Lung (tissue), 17 donors: ENCODE measurements at places on chromosomes 3 and 15.

DNA sequence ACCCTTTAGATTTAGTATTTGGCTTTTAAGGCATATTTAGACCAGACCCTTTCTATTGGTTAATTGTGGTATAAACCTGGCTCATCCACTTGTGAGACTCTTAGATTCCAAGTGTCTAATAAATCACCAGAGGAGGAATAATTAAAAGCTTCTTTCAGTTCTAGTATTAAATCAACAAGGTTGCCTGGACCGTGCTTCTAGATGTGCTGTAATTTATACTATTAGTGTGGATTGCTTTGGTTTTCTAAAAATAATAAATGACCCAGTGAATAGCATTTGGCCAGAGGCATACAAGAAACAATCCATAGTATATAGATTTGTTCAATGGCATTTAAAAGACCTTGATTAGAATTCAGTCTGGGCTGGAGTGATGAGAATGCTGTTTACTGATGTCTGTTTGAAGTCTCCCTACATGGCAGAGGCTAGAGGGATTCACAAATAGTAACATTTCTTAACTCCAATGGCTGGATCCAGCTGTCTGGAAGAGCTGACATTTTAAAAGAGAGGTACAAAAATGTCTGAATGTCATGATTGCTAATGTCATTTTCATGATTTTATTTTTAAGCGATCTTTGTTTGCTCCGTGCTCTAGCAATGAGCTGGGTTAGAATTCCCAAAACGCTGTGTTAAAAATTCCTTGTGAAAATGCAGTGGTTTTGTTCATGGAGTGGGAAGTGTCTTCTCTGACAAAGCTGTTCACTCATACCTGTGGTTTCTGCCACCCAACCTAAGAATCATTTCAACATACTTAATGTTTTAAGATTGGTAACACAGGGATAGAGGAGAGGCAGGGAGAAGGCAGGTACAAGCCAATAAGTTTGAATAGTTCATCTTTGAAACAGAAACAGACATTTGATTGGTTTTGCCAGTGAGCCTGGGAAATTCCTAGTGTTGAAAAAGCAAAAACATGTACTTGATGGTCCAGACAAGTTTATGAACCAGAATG is 89.9 kb downstream of the RBMS3 start:
- DNase-seq: no peak
- no peak overlapping the region for H3K4me3 ChIP-seq
- no peaks in the 10 kb centered on the region for H3K36me3 ChIP-seq
- H3K4me1 ChIP-seq: no peaks in the 10 kb centered on the region
- no peak overlapping the region for H3K27ac ChIP-seq
- no peaks in the 10 kb centered on the region for H3K27me3 ChIP-seq

DNA sequence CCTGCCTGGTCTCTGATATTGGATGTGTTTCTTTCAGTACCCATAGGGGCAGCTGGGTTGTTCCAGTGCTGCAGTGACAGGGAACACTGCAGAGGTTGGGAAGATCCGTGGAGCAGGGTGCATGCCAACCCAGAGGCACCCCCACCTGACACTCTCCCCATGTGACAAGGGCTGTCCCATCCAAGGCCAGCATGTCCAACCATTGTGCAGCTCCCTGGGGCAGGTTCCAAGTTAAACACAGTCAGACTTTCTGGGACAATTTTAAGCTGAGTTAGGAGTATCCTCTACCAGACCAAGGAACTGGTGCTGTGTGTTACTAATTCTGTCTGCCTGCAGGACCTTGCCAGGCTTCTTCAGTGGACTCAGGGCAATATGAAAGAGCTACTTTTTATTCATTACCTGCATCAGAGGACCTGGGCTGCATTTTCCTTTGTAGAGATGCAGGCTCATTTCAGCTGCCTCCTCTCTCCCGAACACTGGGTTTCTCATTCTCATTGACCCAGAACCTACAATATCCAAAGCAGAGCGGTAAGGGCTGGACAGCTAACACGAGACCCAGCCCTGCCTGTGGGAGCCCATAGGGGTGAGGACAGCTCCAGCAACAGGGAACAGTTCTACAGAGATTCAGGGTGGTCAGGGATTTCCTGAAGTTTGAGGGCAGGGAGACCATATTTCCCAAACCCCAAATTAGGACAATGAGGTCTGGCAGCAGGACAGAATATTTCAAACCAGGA is 72.7 kb downstream of the SPSB4 start:
- no peak overlapping the region for H3K27ac ChIP-seq
- H3K4me1 ChIP-seq: no peaks in the 10 kb centered on the region
- H3K4me3 ChIP-seq: no peak overlapping the region

- no peaks in the 10 kb centered on the region for H3K36me3 ChIP-seq
- H3K4me1 ChIP-seq: no peaks in the 10 kb centered on the region
- no peak overlapping the region for H3K4me3 ChIP-seq
Observed at GRCh38 chr3:96000966-96001365, 813.4 kb upstream of the EPHA6 start.

- no peak for DNase-seq
- H3K27ac ChIP-seq: no peak overlapping the region
- no peak overlapping the region for H3K4me3 ChIP-seq
- H3K36me3 ChIP-seq: no peaks in the 10 kb centered on the region
- H3K27me3 ChIP-seq: no peaks in the 10 kb centered on the region
Observed at GRCh38 chr15:65405791-65406423, 16.8 kb downstream of the IGDCC4 start.

- no peak overlapping the region for H3K27ac ChIP-seq
- H3K4me3 ChIP-seq: no peak overlapping the region
- no peaks in the 10 kb centered on the region for H3K36me3 ChIP-seq
- H3K4me1 ChIP-seq: no peaks in the 10 kb centered on the region
Observed at GRCh38 chr3:100697172-100697571, 12.1 kb upstream of the TFG start.

DNA sequence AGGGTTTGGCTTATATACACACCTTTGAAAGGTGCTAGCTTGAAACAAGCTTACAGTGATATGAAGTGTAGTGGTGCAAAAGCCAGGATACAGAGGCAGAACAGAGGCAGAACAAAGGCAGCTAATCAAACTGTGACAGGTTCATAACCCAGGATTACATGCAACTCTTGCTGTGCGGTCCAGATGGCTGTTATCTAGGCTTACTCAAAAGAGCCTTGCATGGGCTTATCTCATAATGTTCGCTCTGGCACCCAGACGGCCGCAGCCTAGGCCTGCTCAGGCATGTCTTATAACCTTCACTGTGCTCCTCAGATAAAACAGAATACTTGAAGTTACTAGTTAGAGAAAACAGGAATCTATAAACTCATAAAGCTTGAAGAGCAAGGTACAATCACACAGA is 22.8 kb upstream of the NOX5 start:
- no peaks in the 10 kb centered on the region for H3K27me3 ChIP-seq
- no peaks in the 10 kb centered on the region for H3K36me3 ChIP-seq
- DNase-seq: peak; percentile 82
- H3K27ac ChIP-seq: no peak overlapping the region
- H3K4me1 ChIP-seq: peaks cover 4% of the 10 kb centered on the region

DNA sequence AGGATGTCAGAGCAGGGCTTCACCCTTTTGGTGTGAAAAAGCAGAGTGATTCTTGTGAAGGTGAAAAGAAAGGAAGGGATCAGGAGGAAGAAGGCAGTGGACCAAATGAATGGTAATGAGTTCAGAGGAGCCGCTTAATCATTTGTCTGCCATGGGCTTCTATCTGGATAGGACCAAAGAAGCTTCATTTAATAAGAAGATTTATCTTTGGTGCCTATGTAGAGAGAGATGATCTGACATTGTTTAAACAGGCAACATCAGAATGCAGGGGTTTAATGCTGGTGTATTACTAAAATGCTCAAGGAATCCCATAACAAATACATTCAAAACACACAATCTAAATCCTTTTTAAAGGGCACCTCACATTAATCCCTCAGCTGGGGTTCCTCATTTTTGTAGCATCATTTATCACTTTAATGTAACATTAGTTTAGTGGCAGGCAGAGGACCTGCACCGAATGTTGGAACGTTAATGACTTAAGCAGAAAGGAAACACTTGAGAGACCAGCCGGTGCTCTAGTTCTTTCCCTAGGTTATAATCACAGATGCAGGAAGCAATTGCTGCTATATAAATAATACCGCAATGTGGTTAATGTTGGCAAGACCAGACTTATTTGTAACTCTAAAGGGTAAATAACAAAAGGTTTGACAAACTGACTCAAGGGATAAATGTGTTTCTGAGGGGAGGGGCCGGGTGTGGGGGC is 27.9 kb upstream of the IL1RAP start:
- peak; percentile 33 for DNase-seq
- H3K4me3 ChIP-seq: no peak overlapping the region
- no peaks in the 10 kb centered on the region for H3K36me3 ChIP-seq
- no peaks in the 10 kb centered on the region for H3K27me3 ChIP-seq

DNA sequence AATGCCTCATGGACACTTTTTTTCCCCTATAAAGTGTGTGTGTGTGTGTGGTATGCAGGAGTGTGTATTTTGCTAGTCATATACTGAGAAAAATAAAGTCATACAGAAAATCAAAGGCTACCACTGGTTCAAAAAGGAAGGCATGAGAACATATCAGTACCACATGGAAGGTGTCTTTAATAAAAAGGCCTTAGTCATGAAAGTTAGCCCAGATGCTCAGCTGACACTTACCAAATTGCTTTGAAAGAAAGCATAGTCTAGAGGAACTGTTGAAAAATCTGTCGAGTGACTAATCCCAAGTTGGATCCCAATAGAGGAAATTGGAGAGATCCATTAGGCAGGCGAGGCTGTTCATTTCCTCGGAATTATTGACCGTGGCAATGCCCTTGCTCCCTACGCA is 432.9 kb upstream of the CFAP20DC start:
- no peak overlapping the region for H3K4me3 ChIP-seq
- no peaks in the 10 kb centered on the region for H3K36me3 ChIP-seq
- DNase-seq: no peak

GRCh38 chr15:58491499-58492202 is 59.9 kb downstream of the LIPC start:
- no peak for DNase-seq
- no peaks in the 10 kb centered on the region for H3K27me3 ChIP-seq
- no peaks in the 10 kb centered on the region for H3K4me1 ChIP-seq
- no peak overlapping the region for H3K4me3 ChIP-seq
- H3K36me3 ChIP-seq: no peaks in the 10 kb centered on the region

DNA sequence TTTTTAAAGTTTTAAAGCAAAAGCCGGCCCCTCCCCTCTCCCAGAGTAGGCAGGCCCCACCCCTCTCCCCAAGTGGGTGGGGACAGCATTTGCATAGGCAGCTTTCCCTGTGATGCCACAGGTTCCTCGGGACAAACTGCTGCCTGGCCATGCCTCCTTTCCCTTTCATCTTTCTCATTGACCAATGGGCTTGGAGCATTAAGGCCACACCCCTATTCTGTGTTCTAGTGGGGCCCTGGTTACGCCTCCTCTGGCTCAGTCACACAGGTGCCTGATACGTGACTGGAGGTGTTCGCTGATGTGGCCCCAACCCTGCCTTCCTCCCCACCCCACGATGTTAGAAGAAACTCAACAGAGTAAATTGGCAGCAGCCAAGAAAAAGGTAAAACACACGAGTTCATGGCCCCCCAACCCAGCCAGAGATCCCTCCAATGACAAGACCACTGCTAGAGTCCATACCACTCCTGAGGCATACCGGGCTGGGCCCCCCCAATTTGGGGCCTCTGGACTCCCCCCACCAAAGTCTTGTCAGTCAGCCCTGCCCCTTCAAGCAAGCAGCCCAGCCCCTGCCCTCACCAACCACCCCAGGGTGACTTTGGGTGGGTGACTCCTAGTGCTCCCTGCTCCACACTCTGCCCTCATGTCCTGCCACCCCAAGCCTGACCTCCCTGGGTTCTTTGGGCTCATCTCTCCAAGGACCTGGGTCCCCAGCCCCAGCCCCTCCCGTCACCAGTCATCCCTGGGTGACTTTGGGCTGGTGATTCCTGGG is 62.8 kb upstream of the CSPG4 start:
- no peaks in the 10 kb centered on the region for H3K27me3 ChIP-seq
- H3K27ac ChIP-seq: no peak overlapping the region
- H3K4me3 ChIP-seq: no peak overlapping the region
- no peaks in the 10 kb centered on the region for H3K36me3 ChIP-seq
- no peak for DNase-seq

DNA sequence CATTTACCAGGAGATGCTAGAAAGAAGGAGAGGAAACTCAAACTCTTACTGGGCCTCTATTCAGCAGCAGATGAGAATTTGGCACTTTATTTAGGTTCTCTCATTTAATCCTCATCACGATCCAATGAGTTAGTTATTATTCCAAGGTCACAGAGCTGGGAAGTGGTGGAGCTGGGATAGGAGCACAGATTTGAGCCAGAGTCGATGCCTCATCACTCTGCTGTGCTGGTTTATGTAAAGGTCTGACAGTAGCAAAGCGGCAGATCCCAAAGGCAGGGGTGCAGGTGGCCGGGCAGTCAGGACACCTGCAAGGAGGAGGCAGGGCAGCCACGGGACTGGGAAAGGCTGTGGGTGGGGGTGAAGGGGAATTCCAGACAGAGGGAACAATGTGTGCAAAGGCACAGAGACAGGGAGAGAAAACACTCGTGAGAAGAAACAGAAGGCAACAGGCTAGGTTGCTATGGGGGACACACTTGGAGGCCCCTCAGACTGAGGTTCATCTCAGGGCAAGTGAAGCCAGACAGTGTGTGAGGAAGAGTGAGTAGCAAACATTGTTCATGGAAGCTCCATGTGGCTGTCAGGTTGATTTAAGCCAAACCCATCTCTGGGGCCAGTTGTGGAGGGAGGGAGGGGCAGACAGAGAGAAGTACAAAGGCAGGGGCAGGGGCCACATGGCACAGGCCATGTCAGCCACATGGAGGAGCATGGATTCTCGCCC is 26.8 kb downstream of the RAB6B start:
- H3K4me3 ChIP-seq: no peak overlapping the region
- no peaks in the 10 kb centered on the region for H3K4me1 ChIP-seq
- no peaks in the 10 kb centered on the region for H3K36me3 ChIP-seq
- no peaks in the 10 kb centered on the region for H3K27me3 ChIP-seq
- no peak for DNase-seq

- DNase-seq: peak; percentile 78
- H3K4me3 ChIP-seq: no peak overlapping the region
- H3K4me1 ChIP-seq: peaks cover 14% of the 10 kb centered on the region
- H3K27ac ChIP-seq: no peak overlapping the region
- peaks cover 13% of the 10 kb centered on the region for H3K36me3 ChIP-seq
Observed at GRCh38 chr3:132448216-132448961, 31.1 kb downstream of the DNAJC13 start.

DNA sequence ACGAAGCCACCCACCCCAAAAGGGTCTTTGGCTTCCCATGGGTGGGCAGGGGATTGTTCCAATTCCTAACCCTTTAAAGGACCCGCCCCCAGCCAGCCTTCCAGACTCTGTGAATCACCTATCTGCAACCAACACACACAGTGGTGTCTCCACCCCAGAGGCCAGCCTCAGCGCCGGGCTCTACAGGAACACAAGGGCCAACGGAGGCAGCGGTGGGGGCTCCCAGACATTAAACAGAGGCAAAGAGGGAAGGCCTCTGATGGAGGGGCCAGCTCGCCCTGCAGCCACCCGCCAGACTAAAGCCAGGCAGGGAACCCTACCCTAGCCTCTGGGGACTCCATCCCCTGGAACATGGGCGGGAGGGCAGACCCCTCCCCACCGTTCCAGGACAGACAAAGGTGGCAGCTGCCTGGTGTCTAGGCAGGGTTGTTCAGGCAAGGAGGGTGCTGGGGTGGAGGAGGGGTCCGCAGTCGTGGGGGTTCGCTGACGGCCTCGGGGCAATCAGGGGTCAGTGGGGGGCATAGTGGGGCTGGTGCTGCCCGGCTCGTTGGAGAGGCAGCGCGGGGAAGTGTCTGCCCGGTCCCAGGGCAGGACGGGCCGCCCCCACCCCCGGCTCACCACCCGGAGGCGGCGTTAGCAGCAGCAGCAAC is 448 bp downstream of the SHISA5 start:
- no peaks in the 10 kb centered on the region for H3K27me3 ChIP-seq
- H3K4me3 ChIP-seq: peak overlapping the region; percentile 70
- H3K4me1 ChIP-seq: peaks cover 17% of the 10 kb centered on the region
- no peaks in the 10 kb centered on the region for H3K36me3 ChIP-seq
- DNase-seq: peak; percentile 25
